ENCODE measurements at places on chromosomes 5 and 9.

- DNase-seq = no peak
These were observed 6.0 kb upstream of the NEK6 start for GRCh38 chr9:124251605-124252378.

- no peak for DNase-seq
These were observed 537.7 kb upstream of the NMUR2 start for GRCh38 chr5:152942633-152943336.

DNA sequence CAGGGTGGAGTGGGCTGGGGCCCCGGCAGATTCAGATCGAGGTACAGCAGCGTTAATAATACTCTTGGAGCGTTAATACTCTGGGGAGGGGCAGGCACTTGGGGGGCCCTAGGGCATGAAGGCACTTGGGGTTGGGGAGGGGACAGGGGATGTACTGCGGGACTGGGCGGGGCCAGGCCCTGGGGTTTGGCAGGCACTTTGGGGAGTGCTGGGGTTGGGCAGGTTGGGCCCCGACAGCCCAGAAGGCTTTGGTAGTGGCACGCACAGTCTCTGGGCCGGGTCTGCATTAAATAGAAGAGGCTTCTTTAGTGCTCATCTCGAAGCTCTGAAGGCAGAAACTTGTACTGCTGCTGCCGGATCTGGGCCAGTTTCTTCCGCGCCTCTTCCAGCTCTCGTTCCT, 7.8 kb upstream of the TPM2 start:
- no peak for DNase-seq

GRCh38 chr5:107519900-107520354, 150.8 kb downstream of the EFNA5 start:
- no peak for DNase-seq

DNA sequence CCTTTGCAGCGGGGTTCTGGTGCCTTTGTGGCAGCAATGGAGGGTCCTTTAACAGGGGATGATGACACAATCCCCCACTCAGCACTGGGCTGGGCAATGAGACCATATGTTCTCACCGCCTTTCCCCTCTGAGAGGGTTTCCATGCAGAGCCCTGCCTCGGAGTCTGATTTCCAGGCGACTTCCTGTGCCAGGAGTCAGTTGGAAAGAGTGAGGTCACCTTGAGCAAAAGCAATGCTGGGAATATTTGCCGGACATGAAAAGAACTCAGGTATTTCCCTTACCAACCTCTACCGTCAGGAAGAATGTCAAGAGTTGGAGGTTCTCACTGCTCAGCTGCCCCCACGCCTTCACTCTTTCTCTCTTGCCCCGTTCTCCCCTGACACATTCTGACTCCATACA, 284.2 kb upstream of the IRX1 start:
- no peak for DNase-seq
